ENCODE measurements at places on chromosomes 3 and 15.

DNA sequence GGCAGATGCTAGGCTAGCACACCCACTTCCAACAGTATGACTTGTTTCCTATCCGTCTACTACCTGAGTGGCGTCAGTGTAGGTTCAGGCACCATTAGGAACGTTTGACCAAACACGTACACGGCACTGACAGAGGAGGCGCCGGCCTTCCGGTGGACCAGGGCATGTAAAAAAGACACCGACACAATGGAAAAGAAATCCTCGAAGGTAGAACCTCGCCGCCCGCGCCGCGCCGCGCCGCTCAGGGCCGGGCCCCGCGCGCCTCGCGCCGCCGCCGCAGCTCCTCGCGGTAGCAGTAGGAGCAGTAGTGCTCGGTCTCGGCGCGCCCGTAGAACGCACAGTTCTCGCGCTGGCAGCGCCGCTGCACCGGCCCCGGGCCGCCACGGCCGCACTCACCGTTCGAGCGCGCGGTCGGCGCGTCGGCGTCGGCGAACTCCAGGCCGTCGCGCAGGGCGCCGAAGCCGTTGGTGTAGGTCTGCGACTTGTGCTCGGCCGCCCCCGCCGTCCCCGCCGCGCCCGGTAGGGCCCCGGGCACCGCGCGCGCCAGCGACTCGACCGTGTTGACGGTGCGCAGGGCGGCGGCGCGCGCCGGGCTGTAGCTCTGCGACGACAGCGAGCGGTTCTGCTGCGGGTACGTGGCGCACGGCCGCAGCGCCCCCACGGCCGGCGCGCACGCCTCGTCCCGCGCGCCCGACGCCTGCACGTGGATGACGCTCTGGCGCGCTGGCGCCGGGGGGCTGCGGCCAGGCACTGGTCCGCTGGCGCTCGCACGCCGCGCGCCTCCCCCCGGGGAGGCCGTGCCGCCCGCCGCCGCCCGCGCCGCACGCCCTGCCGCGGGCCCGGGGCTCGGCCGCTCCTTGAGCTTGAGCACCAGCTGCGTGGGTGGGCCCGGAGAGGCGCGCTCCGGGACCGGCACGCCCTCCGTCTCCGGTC lies 156.7 kb downstream of the KLF13 start:
- DNase-seq, result no peak

GRCh38 chr15:87730706-87731105 lies 525.8 kb downstream of the NTRK3 start:
- no peak for DNase-seq

- no peak for DNase-seq
Observed at GRCh38 chr3:14700891-14701290, 25.9 kb downstream of the C3orf20 start.

- DNase-seq, result no peak
Observed at GRCh38 chr15:62626903-62627302, 415.6 kb upstream of the TPM1 start.

DNA sequence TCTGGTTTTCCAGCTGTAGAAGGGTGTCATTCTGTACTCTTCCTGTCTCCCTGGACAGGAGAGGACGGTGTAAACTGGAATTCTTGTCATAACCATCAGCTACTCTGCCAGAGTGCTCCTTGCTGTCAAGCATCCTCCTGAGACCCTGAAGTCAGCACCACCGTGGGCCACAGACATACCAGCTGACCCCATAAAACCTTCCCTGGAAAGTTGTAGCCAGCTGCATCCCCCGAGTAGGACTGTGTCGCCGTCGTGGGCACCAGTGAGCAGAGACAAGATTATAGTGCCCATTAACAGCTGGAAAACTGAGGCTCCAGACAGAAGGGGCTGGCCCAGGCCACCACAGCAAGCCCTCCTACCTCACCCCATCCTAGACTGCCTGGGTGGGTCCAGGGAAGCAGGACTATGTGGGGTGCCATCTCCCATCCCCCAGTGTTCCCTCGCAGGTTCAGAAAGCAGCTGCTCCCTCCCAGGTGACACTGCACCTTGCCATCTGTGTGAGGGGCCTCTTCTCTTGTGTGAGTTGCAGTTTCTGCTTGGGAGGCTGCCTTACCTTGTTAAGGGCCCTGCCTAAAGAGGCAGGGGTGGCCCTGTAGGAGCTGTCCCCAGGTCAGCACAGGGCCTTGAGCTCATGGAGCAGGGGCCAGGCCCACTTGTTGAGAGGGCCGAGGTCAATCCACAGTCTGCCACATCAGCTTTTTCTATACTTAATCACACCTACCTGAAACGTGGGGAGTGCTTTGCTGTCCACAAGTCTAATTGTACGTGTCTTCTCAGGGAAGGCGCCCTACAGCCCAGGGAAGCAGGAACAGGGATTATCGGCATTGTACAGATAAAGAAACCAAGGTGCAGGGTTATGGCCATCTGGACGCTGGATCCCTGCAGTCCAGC lies 191.9 kb upstream of the LINGO1 start:
- DNase-seq, result no peak

GRCh38 chr3:89173546-89173945 lies 66.1 kb downstream of the EPHA3 start:
- DNase-seq, result no peak

GRCh38 chr3:3745693-3746092 lies 53.5 kb upstream of the LRRN1 start:
- DNase-seq, result no peak

All from AG09319 (cell line).